ENCODE measurements at places on chromosomes 1 and 21.

DNA sequence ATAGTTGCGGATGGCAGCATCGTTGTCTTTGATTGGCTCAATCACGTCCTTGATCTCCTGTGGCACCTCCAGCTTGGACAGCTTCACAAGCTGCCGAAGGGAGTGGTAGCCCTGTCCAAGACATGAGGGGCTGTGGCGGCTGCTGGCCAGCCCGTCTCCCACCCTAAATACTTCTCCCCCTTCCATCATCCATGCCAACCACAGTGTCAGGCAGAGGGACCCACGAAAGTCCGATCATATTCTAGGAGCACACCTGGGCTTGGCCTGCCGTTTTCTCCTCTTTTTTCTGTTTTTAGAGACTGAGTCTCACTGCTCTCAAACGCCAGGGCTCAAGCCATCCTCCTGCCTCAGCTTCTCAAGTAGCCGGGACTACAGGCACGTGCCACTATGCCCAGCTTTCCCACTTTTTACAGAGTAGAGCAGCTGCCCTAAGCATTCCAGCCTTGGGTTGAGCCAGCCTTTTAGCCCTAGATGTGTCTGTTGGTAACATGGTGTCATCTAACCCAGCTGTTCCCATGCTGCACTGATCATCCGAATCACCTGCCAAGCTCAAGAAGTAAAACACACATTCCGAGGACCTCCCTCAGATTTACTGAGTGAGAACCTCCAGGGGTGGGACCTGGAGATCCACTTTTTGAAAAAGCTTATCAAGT lies 10.4 kb downstream of the MTHFR start:
- no peak for DNase-seq

GRCh38 chr1:192811006-192811405 lies 2.2 kb downstream of the RGS2 start:
- no peak for DNase-seq

GRCh38 chr1:211683396-211684297 lies 8.2 kb upstream of the NEK2 start:
- DNase-seq = no peak

GRCh38 chr1:74436078-74436477 lies 76.3 kb downstream of the LRRC53 start:
- DNase-seq = no peak

DNA sequence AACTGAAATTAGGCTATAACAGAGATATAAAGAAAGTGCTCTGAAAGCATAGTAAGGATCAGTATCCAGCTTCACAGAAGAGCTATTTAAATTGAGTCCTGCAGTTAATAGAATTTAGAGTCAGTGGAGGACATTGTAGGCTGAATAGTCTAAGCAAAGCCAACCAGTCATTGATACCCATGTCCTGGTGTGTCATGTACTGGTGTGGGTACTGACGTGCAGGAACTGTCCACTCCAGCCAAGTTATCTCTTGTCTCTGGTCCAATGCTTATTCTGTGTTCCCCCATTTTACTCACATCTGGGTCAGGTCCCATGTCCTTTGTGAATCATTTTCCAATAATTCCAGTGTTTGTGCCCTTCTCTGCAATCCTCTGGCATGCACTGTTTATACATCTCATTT lies 90.0 kb downstream of the MACF1 start:
- DNase-seq = no peak
